Activated CD4-positive, alpha-beta T cell treated with anti-CD3 and anti-CD28 coated beads, Interleukin-2, amount 50 U/mL, for 1 hour (primary cell): ENCODE measurements at places on chromosomes 7 and 10.

DNA sequence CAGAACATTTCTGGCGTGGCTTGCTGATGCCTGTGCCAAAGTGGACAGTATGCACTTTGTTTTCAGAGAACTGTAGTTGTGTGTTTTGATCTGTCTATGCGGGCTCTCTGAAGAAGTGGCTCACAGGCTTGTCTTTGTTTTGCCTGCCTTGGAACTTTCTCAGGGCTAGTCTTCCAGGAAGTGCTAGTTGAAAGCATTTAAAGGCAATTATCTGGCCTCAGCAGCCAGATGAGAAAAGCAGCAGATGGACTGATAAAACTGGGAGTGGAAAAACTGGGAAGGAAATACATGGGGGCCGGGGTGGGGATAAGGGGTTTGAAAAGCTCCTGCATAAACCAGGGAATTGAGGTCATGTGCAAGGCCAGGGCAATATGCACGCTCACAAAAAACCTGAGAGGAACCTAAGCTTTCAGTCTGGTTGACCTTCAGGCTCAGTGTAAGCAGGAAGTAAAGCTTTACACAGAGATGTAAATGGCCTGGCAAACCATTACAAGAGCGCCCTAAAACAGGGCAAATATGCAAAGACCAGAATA lies 94.5 kb downstream of the ZNF33B start:
- DNase-seq: no peak

- no peak for DNase-seq
Observed at GRCh38 chr10:124012991-124013390, 80.4 kb downstream of the CHST15 start.

DNA sequence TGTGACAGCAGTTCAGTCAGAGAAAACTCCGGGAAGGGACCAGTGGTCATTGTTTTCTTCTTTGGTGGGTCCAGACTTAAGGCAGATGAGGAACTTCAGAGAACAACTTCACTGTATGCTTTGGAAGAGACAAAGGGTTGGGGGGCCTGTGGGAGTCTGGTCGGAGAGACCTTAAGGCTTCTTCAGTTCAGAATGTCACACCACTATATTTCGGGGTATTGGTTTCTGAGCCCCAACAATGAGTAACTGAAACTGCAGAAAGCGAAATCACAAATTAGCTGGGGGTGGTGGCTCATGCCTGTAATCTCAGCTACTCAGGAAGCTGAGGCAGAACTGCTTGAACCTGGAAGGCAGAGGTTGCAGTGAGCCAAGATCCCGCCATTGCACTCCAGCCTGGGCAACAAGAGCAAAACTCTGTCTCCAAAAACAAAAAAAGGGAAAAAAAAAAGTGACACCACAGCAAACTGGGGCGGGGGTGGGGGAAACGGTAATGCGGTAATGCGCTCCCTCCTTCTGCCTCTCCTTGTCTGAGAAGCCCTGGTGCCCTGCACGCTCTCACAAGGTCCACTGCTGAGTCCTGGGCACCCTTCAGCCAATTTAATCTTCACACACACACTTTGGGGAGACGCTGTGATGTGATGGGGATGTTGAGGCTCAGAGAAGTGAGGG lies 2.2 kb upstream of the ADIRF start:
- DNase-seq: no peak

DNA sequence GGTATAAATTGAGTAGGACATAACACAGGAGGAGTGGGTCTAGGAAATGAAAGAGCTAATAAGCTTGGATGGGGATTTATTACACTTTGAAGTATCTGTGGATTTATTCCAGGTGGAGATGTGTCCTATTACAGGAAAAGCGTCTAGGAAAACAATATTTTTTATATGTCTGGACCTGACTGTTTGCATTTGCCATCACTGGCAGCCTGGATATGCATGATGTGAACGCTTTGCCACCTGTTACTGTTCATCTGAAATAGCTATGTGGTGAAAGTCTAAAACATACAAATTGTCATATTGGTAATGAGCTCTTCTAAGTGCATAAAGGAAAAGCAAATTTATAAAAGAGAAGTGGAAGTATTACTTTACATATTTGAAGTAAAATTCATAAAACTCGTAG lies 31.6 kb upstream of the AGMO start:
- DNase-seq: no peak

- DNase-seq: no peak
Observed at GRCh38 chr10:5449823-5450222, 37.5 kb downstream of the NET1 start.

DNA sequence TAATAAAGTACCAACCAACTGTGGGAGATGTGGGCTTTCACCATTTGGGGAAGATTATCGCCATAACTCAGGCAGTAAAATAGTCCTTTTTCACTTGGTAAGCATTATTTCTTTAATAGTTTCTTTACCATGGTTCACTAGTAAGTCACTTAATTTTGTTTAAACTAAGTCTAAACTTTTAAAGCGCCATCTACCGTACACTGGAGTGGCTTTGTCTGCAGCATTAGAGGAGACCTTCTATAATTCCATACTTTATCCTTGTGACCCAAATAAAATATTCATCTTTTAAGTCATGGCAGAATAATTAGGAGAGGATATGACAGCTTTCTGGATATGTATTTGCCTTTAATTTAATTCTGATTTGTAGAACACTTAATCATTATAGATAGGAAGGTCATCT lies 468.0 kb downstream of the MAGI2 start:
- DNase-seq: no peak

GRCh38 chr7:12884856-12885440 lies 197.5 kb downstream of the ARL4A start:
- no peak for DNase-seq

- DNase-seq: no peak
Observed at GRCh38 chr10:103443475-103444185, 8.5 kb downstream of the CALHM2 start.

- no peak for DNase-seq
Observed at GRCh38 chr7:75931680-75932079, 16.7 kb downstream of the POR start.

GRCh38 chr7:71733107-71733870 lies 601.3 kb downstream of the GALNT17 start:
- peak; percentile 53 for DNase-seq

DNA sequence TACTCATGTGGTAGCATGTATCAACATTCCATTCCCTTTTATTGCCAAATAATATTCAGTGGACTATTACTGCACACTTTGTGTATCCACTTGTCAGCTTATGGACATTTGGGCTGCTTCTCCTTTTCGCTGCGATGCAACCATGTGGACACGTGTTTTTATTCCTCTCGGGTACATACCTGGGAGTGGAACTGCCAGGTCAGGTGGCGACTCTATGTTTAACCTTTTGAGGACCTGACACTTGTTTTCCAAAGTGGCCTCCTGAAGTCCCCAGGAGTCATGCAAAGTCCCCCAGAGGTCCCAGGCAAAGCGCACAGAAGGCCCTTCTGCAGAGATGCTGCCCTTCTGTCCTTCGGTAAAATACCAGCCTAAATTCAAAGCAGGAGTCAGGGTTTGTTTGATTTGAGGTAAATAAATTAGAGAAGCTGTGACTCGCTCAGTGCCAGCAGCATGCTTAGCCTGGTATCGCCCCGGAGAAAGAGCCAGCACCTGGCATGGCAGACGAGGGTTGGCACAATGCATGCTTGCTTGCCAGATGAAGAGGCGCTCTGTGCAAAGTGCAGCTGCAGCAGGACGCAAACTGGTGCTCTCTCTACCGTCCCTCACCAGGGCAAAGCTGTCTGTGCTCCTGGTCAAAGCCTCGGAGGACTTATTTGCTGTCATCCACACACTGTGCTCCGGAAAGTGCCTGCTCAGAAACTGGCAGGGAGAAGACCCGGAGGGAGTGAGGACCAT lies 37.8 kb downstream of the HIPK2 start:
- DNase-seq: no peak

DNA sequence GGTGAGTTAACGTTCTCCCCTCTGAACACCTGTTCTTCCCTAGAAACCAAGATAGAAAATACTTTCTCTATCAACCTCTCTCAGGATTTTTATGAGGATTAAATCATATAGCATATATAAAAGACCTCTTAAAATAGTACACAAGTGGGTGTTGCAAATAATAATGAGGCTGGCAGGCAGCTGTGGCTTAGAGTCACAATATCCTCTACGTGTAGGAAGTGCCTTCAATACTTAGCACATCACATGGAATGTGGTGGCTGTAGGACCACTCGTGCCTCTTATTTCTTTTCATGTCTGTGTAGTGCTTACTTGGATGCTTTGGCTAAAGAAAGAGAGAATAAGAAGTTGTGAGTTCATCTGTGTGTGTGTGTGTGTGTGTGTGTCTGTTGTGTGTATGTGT lies 96.3 kb downstream of the PRLHR start:
- no peak for DNase-seq

DNA sequence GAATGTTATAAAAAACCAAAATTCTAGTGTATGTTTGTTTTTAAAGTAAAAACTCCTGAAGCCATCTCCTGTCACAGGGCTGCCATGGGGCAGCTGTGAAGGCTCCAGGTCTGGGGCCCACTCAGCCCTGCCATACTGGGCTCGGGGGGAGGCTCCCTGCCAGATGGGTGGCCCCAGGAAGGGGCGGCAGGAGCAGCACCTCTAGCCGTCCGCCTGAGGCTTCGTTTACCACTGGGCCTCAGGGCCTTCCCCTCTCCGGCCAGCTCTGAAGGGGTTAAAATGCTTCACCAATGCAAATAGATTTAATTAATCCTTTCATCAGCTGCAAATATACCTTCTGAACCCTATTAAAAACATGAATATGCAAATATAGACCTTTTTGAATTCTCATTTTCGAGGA lies 139.0 kb downstream of the ELFN1 start:
- no peak for DNase-seq

DNA sequence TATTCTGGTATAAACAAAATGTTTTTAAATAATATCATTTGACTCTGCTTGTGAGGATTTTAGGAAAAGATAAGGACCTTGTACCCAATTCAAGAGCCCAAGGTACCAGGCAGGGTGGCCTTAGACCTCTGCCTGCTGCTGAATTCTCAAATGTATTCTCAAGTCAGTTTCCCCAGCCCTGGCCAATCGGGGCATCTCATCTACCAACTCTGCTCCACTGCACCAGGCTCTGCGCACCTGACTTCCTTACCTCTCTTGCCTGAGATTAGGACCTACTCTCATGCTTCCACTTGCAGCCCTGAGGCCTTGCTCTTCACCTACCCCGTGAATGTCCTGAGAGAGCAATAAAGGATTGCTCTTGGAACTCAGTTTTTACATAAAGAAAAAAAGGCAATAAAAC lies 69.6 kb upstream of the EZH2 start:
- DNase-seq: no peak

- DNase-seq: no peak
Observed at GRCh38 chr7:50281680-50282445, 22.7 kb upstream of the IKZF1 start.

GRCh38 chr7:95684037-95684436 lies 87.7 kb upstream of the PDK4 start:
- no peak for DNase-seq

DNA sequence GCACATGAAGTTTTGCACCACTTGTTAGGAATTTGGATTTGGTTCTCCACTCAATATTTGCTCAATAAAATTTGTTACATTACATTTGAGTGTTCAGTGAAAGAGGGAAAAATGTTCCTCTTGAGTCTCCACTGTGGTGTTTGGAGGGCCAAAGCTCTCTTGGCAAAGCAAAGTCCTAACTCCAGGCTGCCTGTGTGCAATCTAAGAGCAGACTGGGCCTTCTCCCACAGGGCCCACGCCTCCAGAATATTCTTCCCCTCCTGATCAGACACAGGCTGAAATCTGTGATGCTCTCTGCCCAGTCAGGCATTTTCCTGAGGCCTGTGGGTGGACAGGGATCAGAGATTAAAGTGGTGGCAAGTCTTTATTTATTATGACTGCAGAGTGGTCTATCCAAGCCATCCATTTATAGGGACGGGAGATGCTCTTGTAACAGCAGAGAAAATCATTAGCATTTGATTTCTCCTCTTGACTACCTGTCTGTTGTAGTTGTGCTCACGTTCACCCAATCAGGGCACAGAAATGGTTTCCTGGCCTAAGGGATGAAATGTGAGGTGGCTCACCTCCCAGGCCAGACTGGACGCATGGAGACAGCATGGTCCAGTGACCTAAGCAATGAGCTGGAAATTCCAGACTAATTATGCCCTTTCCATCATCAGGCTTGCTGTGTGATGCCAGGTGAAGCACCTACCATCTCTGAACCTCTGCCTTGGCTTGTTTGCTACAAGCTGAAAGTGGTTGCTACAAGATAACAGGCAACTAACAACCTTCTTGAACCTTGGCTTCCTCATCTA lies 147.1 kb upstream of the NRBF2 start:
- DNase-seq: no peak

DNA sequence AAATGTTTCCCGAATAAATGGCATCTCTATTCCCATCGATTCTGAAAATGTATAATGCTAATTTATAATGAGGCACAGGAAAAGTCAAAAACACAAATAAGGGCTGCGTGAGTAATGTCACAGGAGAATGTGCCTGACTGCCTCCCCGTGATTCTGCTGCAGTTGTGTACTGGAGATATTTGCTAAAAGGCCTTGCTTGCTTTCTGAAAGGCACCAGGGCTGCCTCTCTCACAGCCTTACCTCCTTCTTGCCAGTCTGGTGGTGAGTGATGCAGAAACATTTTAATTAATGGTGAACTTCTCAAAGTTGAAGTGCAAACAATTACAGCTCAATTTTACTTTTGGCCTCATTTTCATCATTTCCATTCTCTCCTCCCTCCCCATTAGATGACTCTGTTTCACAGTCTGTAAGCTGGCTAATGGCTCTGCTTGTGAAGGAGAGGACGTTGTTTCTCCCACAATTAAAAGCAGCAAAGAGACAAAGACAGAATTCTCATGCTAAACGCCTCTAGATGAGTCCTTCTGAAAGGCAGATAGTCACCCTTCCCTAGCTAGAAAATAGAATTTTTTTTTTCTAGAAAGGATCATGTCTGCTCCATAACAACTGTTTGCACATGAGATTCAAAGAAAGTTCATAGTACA lies 377.6 kb downstream of the MDFIC start:
- no peak for DNase-seq

GRCh38 chr7:155947051-155947450 lies 134.8 kb upstream of the SHH start:
- no peak for DNase-seq

- peak; percentile 81 for DNase-seq
Observed at GRCh38 chr7:72924733-72925545, at the start of gene POM121. Gene POM121, plus strand, starts transcription at chr7:72925095. Its CDS starts 27 bp downstream, at chr7:72925122.

DNA sequence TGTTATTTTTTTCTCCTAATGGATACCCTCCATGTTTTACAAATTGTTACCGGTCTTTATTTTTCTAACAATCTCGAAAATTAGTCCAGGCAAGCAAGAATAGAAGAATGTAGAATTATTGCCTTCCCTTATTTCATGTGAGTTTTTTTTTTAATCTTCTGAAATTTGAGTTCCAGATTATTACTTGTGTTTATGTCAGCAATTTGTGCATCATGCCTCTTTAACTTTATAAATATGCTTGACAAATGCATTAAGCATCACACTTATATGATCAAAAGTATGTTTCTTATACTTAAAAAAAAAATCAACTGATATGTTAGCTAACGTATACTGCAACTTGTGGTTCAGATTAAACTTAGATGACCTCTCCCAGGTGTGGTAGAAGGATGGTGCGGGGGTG lies 242.7 kb upstream of the VSTM2A start:
- DNase-seq: no peak

DNA sequence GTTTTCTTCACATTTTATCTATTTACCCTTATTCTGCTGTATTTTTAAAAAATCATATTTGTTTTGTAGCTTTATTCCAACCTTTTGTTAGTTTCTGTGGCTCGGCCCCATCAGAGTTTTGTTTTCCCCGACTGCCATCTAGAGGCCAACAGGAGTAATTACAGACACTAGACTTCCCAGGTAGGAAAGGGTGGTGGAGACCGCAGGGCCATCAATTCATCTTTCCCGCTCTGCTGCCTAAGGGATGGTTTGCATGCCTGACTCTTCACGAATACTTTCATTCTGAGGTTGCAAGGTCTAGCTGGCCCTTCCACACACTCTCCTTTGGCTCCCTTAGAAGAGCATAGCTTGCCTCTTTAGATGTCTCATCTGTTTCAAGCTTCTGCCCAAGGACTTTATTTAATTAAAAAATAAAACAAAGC lies 38.3 kb downstream of the LYZL2 start:
- peak; percentile 21 for DNase-seq
